NCI-H187 (cell line): ENCODE measurements at places on chromosomes 3 and 15.

- no peak for DNase-seq
Measured at GRCh38 chr3:126613479-126614188, 41.3 kb downstream of the TXNRD3 start.

GRCh38 chr3:11593318-11594034 lies 50.2 kb downstream of the VGLL4 start:
- no peak for DNase-seq

- no peak for DNase-seq
Measured at GRCh38 chr3:98954791-98955604, 53.5 kb upstream of the DCBLD2 start.

DNA sequence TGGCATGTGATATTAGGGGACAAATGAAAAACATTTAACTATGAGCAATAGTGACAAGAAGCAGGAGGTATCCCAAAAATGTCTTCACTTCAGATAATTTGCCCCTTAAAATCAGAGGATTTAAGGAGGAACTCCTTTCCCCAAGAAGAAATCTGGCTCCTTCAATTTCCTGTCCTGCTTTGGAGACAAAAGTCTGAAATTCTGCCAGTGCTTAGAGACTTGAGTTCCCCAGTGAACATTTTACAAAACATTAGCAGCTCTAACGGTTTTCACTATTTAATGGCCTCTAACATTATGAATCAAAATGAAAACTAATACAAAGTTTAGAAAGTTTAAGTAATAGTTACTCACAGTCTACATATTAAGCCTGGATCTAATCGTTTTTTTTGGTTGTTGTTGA lies 40.3 kb upstream of the ZNF385D start:
- DNase-seq: no peak

DNA sequence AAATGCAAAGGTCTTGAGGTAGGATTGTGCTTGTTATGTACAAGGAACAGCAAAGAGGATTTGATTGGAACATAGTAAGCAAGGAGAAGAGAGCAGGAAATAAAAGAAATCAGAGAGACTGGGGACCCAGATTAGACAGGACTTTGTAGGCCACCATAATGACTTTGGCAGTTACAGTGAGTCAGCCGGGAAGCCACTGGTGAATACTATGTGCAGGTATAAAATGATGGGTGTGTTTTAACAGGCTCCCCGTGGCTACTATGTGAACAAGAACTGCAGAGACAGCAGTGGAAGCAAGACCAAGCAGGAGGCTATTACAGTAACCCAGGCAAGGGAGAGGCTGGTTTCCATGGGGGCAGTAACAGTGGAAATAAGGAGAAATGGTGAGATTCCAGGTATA lies 55.2 kb downstream of the NPTN start:
- DNase-seq: no peak

DNA sequence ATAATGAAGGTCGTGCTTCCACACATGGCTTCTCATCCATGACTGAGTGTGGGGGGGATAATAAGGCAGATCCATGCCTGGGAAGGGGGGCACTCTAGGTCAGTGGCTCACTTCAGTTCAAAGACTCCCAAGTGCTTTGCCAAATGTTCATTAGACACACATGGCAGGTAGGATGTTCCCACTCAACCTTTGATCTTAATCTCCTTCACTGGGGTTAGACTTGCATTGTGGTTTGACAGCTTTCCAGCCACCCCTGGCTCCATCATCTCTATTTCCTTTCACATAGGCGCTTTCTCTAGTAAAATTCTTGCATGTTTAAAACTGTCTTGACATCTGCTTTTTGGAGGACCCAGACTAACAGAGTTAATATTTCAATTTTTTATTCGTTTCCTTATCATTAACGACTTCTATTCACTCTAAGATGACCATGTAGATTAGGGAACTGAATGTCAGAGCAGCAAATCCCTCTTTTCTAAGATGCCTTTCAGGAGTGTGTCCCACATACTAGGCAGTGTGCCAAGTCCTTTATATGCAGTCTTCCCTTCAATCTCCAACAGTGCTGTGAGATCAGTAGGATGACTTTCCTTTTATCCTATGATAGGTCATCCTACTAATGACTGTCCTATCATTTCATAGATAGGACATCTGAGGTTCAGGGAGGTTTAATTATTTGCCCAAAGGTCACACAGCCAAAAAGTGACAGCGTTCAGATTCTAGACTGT lies 57.9 kb downstream of the BTD start:
- DNase-seq: no peak

GRCh38 chr15:71149646-71150557 lies 34.6 kb downstream of the THSD4 start:
- no peak for DNase-seq

- DNase-seq: no peak
Measured at GRCh38 chr3:156341831-156342416, 213.0 kb downstream of the SSR3 start.

GRCh38 chr15:68526269-68526668 lies 52.5 kb upstream of the CORO2B start:
- no peak for DNase-seq

DNA sequence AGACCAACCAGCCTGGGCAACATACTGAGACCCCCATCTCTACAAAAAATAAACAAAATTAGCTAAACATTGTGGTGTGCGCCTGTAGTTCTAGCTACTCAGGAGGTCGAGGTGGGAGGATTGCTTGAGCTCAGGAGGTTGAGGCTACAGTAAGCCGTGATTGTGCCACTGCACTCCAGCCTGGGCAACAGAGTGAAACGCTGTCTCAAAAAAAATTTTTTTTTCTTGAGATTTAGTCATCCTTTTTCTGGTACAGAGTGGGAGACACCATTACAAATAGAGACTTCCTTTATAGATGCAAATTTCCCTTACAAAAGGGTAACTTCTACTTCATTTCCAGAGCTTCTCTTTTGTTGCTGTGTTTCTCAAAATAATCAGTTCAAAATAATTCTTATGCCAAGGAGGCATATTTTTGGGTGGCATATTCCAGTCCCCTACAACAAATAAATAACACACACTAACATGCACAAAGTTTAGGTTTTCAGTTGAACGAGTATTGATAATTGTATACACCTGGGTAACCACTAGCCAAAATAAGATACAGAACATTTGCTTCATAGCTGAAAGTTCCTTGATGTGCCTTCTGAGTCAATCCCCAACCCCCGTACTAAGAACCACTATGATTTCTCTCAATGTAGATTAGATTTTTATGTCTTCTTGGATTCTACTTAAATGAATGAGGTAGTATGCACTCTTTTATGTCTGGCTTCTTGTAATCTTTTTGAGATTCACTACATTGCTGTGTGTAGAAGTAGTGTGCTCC lies 248.9 kb upstream of the PROK2 start:
- DNase-seq: no peak

DNA sequence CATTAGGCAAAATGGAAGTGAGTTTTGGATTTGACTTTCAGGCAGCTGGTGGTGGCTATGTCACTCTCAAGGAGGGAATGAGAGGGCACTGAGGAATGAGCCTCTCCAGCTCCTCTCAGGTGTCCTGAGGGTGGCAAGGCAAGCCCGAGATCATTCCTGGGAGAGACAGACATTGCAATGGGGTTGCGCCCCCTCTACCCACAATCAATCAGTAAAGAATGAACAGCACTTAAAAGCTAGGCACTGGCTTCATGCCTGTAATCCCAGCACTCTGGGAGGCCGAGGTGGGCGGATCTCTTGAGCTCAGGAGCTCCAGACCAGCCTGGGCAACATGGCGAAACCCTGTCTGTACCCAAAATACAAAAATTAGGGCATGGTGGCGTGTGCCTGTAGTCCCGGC lies 14.1 kb upstream of the SHF start:
- no peak for DNase-seq

- no peak for DNase-seq
Measured at GRCh38 chr3:52880047-52880446, 17.3 kb downstream of the STIMATE start.

GRCh38 chr3:155210736-155211135 lies 82.7 kb downstream of the STRIT1 start:
- DNase-seq: no peak

DNA sequence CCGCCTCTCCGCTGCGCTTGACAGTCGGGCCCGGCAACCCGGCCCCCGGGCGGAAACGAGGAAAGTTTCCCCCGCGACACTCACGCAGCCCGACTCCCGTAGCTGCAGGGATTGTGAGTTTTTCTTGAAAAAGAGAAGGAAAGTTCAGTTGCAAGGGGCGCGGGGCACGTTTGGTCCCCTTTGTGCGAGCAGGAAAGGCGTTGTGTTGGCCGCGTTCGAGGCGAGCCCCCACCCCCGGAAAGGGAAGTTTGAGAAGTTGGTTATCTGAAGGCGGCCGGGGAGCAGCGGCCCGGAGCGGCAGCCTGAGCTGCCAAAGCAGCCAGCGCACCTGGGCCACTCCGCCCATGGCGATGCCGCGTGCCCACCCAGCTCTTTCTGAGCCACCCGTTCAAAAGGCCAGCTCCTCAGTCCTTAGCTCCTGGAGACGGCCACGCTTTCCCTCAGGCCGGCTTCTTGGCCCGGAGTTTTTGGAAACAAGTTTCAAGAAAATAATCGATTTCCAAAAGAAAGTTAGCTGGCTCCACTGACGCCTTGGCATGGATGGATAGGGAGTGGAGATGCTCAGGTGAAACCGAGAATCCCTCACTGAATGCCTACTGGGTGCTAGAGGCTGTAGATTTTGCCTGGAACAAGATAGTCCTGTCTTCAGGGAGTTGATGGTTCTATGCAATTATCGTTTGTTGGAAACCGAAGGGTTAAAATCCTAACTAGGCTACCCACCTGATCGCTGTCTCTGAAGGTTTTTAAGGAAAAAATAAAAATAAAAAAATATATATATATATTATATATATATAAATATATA lies 832 bp downstream of the TGFBR2 start:
- DNase-seq: no peak

- no peak for DNase-seq
Measured at GRCh38 chr3:56042326-56042951, 425.8 kb downstream of the ERC2 start.
